Inflammatory macrophage treated with lipopolysaccharide for 1 hour (primary cell): ENCODE measurements at places on chromosomes 5 and 9.

- DNase-seq: no peak
Observed at GRCh38 chr9:75289332-75289731, 201.0 kb downstream of the OSTF1 start.

DNA sequence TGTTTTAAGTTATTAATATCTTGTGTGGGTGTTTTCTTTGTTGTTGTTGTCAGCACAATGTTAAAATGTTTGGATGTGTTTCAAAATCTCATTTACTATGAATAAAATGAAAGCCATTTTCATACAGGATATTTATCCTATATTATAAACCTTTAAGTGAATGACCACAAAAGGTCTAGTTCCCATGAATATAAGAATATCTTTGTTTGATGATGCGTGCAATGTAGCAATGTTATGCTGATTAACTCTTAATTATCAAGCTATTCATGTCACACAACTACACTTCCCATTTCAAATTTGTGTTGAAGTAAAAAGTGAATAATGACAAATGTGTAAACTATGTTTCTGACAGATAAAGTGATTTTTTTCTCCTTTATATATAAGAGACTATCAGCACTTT is 59.8 kb downstream of the MEF2C start:
- DNase-seq: no peak

DNA sequence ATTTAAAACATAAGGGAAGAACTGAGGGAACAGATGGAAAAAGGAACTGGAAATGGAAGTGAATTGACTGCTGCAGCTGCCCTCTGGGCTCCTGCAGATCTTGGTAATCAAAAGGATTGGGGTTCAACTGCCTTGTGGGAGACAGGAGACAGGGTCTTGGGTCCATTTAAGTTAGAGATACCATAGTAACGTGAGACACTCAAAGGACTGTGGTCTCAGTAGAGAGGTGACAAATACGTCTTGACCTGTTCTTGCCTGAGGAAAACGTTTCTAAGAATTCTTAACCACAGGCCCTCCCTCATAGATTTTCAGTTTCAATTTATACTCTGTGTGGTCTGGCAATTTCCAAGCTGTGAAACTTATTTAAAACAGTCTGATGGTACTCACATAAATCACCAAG is 100.8 kb upstream of the DHFR start:
- no peak for DNase-seq

- no peak for DNase-seq
Observed at GRCh38 chr9:101628173-101628572, 33.4 kb upstream of the PPP3R2 start.

GRCh38 chr5:142589720-142590119 is 96.2 kb downstream of the FGF1 start:
- DNase-seq: no peak

DNA sequence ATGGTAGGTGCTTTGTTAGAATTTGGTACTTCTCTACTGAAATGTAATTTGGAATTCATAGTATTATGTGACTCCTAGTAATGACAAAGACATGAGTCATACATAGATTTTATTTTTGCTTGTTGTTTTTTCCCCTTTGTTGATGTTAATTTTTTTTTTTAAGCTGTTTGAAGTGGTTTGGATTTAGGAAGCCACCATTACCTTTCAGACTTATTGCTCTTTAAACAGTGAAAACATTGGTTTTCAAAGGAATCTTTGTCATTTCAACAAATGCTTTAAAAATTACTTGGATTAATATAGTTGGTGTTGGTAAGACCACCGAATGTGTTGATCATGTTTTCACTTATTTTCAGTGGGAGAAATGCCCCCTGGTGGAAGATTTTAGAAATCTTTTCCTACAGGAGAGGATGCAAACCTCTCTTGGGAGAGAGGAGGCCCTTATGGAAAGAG is 170.1 kb upstream of the PITX1 start:
- DNase-seq: peak; percentile 57
